ENCODE measurements at places on chromosomes 1 and 21. TPM values are rescaled to one million over a fixed set of nuclear protein-coding genes. Genes with fewer than 3 reads are reported as not detected.
A peak's percentile ranks its signal among the peaks of the same experiment; 100 is the strongest.

DNA sequence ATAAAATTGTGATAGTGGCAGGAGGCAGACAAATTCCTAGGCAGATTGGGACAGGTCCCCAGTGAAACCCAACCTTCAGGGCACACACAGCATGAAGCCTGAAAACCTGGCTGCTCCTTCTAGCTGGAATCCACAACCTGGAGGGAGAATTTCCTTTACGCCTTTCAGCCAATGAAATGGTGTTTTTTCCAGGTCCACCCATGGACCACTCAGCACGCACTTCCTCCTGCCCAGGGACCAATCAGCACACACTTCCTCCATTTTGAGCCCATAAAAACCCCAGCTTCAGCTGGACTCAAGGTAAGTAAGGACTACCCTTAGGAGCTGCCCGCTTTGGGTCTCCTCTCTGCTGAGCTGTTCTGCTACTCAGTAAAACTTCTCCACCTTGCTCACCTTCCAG lies 120.1 kb downstream of the AKT3 start:
- H3K27me3 ChIP-seq, result no peaks in the 10 kb centered on the region
- no peak for DNase-seq
- no peak overlapping the region for H3K4me3 ChIP-seq
- no peak overlapping the region for H3K27ac ChIP-seq
- H3K4me1 ChIP-seq, result peaks cover 2% of the 10 kb centered on the region

GRCh38 chr21:42685954-42686500 lies 32.6 kb downstream of the PDE9A start:
- no peaks in the 10 kb centered on the region for H3K36me3 ChIP-seq
- DNase-seq, result no peak
- peaks cover 2% of the 10 kb centered on the region for H3K4me1 ChIP-seq
- no peak overlapping the region for H3K27ac ChIP-seq

GRCh38 chr1:65238010-65238409 lies 71.3 kb upstream of the DNAJC6 start:
- no peak for DNase-seq
- H3K27ac ChIP-seq, result no peak overlapping the region
- no peaks in the 10 kb centered on the region for H3K36me3 ChIP-seq

GRCh38 chr1:226366290-226366689 lies 41.6 kb downstream of the PARP1 start:
- no peaks in the 10 kb centered on the region for H3K27me3 ChIP-seq
- DNase-seq, result peak; percentile 8
- H3K4me3 ChIP-seq, result no peak overlapping the region
- peaks cover 50% of the 10 kb centered on the region for H3K36me3 ChIP-seq

ITPKB gene
- 10.9 TPM for total RNA-seq

DNA sequence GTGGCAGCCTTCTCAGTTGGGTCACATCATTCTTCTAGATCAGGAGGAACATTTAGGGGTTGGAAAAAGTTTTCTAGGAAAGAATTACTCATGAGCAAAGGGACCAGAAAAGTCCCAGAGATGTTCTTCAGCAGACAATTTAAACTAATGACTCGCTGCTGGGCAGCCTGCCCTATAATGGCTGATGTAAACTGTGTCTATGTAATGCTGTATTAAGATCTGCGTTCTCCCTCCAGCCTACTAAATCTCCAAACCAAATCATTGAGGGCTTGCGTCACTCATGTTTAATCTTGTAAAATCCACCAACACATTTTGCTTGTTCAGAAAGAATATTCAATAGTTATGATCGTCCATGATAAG lies 92.1 kb downstream of the LRRC8C start:
- H3K4me1 ChIP-seq, result peaks cover 21% of the 10 kb centered on the region
- peak; percentile 76 for DNase-seq
- no peak overlapping the region for H3K4me3 ChIP-seq

- no peaks in the 10 kb centered on the region for H3K36me3 ChIP-seq
- no peak overlapping the region for H3K4me3 ChIP-seq
Measured at GRCh38 chr1:58839846-58840835, 56.3 kb upstream of the JUN start.

THAP3 gene
- 16.5 TPM for total RNA-seq

CD84 gene
- not detected for total RNA-seq

DNA sequence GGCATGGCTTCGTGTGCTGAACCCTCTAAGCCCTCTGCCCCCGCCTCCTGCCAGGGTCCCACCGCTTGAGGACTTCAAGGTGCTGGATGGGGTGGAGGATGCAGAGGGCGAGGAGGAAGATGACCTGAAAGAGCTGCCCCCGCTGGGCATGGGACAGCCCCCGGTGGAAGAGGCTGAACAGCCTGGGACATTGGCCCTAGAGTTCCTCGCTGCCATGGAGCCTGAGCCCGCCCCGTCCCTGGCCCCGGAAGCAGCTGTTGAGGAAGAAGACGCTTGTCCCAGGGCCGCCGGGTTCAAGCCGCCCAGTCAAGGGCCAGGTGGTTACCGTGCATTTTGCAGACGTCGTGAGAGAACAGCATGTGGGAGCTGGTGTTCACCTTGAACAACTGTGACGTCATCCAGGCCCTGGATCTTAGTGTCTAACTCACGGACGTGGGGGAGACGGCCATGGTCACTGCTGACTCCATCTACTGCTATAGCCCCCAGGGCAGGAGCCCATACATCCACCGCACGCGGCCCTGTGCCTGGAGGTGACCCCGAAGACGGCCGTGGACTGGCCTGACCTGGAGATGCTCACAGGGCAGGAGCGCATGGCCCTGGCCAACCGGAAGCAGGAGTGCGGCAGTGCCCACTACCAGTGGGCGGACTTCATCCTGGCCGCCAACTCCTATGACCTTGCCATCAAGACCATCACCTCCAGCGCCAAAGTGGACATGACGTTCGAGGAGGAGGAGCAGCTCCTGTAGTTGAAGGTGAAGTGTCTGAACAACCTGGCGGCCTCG lies 90.1 kb downstream of the PPP1R12B start:
- no peak overlapping the region for H3K27ac ChIP-seq
- peaks cover 4% of the 10 kb centered on the region for H3K36me3 ChIP-seq
- H3K4me3 ChIP-seq, result no peak overlapping the region
- no peak for DNase-seq
- H3K27me3 ChIP-seq, result no peaks in the 10 kb centered on the region

- peaks cover 21% of the 10 kb centered on the region for H3K4me1 ChIP-seq
- H3K36me3 ChIP-seq, result peaks cover 9% of the 10 kb centered on the region
- peak overlapping the region; percentile 25 for H3K27ac ChIP-seq
- peak; percentile 86 for DNase-seq
- no peak overlapping the region for H3K4me3 ChIP-seq
Measured at GRCh38 chr1:53043271-53043670, 18.7 kb upstream of the PODN start.

DNA sequence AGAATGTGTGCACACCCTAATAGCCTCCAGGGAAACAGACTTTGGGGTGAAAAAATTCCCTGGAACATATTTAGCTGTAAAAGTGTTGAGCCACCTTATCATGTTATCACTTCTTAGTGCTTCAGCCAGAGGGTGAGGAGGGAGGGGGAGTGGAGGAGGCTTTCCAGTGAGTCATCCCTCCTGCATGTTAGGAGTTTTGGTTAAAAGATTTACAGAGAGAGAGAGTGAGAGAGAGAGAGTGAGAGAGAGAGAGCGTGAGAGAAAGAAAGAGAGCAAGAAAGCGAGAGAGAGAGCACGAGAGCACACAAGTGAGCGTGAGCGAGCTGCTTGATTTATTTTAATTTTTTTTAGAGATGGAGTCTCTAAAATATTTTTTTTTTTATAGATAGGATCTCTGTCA lies 13.5 kb upstream of the CACNA1E start:
- no peaks in the 10 kb centered on the region for H3K4me1 ChIP-seq
- H3K27ac ChIP-seq, result no peak overlapping the region
- no peaks in the 10 kb centered on the region for H3K36me3 ChIP-seq
- no peak overlapping the region for H3K4me3 ChIP-seq

SLC45A3 gene
- 7.1 TPM for total RNA-seq

GRCh38 chr21:41835711-41836154 lies 43.4 kb downstream of the PRDM15 start:
- H3K4me3 ChIP-seq, result no peak overlapping the region
- H3K27me3 ChIP-seq, result no peaks in the 10 kb centered on the region
- no peak overlapping the region for H3K27ac ChIP-seq
- no peaks in the 10 kb centered on the region for H3K4me1 ChIP-seq
- no peak for DNase-seq

GRCh38 chr1:14094611-14095400 lies 394.8 kb downstream of the PRDM2 start:
- no peaks in the 10 kb centered on the region for H3K4me1 ChIP-seq
- H3K27ac ChIP-seq, result no peak overlapping the region
- DNase-seq, result no peak

DNA sequence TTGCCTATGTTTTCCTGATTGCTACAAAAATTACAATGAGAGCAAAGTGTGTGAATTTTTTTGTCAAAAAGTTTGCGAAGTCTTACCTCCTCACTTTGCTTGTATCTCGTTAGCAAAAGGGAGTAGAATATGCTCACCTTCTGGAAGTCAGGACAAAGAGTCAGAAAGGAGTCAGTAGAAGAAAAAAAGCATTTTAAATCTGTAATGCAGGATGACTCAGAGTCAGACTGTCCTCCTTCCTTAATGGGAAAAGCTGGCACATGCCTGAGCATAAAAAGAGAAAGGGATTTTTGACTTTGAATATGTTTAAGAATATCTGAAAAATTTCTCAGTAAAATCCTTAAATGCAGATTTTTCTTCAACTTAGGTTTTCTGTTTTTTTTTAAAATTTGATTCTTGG lies 14.2 kb upstream of the VN1R5 start:
- no peak overlapping the region for H3K27ac ChIP-seq
- H3K36me3 ChIP-seq, result no peaks in the 10 kb centered on the region
- H3K4me1 ChIP-seq, result no peaks in the 10 kb centered on the region
- no peak for DNase-seq

- peak overlapping the region; percentile 77 for H3K4me3 ChIP-seq
- DNase-seq, result no peak
- H3K4me1 ChIP-seq, result peaks cover 13% of the 10 kb centered on the region
Measured at GRCh38 chr1:226736001-226736907, 2.8 kb downstream of the ITPKB start.

- DNase-seq, result no peak
- H3K4me3 ChIP-seq, result no peak overlapping the region
- no peaks in the 10 kb centered on the region for H3K36me3 ChIP-seq
- H3K4me1 ChIP-seq, result peaks cover 25% of the 10 kb centered on the region
- H3K27ac ChIP-seq, result no peak overlapping the region
Measured at GRCh38 chr21:45451771-45452182, 46.8 kb downstream of the COL18A1 start.

DNA sequence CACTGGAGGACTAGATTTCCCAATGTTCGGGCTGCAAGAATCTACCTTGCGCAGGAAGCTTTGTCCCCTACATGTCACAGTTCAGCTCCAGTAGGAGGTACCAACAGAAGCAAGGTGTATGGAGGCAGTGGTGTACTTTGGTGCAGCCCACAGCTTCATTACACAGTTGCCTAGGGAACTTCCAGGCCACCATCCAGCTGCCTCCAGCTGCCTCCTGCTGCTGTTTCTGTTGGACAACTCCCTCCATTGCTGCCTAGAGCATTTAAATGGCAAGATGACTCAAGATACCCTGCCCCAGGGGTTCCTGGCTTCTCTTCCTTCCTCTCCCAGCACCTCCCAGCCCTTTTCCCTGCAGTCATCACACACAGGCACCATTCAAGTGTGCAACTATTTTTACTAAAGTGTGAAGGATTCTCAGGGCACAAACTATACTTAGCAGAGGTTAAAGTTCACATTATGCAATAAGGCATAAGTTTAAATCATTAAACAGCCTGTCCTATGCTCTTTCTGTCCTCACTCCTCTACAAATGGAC lies 39.0 kb upstream of the ATP1A1 start:
- H3K4me3 ChIP-seq, result no peak overlapping the region
- no peaks in the 10 kb centered on the region for H3K36me3 ChIP-seq
- DNase-seq, result no peak
- H3K27me3 ChIP-seq, result no peaks in the 10 kb centered on the region
- H3K27ac ChIP-seq, result no peak overlapping the region
- no peaks in the 10 kb centered on the region for H3K4me1 ChIP-seq

RNPEP gene
- total RNA-seq, result 68.9 TPM

- DNase-seq, result peak; percentile 28
- peak overlapping the region; percentile 86 for H3K27ac ChIP-seq
- H3K27me3 ChIP-seq, result no peaks in the 10 kb centered on the region
- peaks cover 13% of the 10 kb centered on the region for H3K4me1 ChIP-seq
- no peak overlapping the region for H3K4me3 ChIP-seq
- H3K36me3 ChIP-seq, result no peaks in the 10 kb centered on the region
Measured at GRCh38 chr1:200640963-200641401, 20.4 kb upstream of the KIF14 start.

GRCh38 chr1:36161641-36162531 lies 5.9 kb downstream of the MAP7D1 start:
- DNase-seq, result peak; percentile 43
- H3K27ac ChIP-seq, result peak overlapping the region; percentile 83
- no peaks in the 10 kb centered on the region for H3K27me3 ChIP-seq
- peaks cover 22% of the 10 kb centered on the region for H3K36me3 ChIP-seq
- peak overlapping the region; percentile 53 for H3K4me3 ChIP-seq
- peaks cover 49% of the 10 kb centered on the region for H3K4me1 ChIP-seq

DNA sequence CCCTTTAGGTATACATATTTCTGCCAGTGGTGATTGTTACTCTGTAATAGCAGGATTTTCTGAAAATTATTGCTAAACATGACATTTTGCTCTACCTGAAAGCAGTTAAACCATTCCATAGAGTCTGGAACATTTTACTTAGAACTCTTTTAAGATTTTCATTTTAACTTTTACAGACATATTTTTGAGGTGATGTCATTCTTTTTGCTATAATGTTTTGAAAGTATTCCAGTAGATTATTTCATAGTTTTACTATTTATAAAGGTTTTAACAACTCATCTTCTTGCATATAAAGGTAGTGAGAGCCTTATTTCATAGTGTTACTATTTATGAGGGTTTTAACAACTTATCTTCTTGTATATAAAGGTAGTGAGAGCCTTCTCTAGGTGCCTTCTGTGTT lies 42.9 kb downstream of the PTBP2 start:
- no peak overlapping the region for H3K27ac ChIP-seq
- no peak overlapping the region for H3K4me3 ChIP-seq
- no peaks in the 10 kb centered on the region for H3K27me3 ChIP-seq
- peak; percentile 4 for DNase-seq
- H3K36me3 ChIP-seq, result no peaks in the 10 kb centered on the region

- no peak for DNase-seq
- H3K27me3 ChIP-seq, result no peaks in the 10 kb centered on the region
- no peaks in the 10 kb centered on the region for H3K4me1 ChIP-seq
- no peak within 1 kb of the TSS for H3K27ac ChIP-seq
- H3K4me3 ChIP-seq, result no peak within 1 kb of the TSS
Measured at GRCh38 chr21:14545906-14546480, at the start of gene SAMSN1. Gene SAMSN1, minus strand, starts transcription at chr21:14546315. Its CDS starts 54 bp downstream, at chr21:14546261.

DNA sequence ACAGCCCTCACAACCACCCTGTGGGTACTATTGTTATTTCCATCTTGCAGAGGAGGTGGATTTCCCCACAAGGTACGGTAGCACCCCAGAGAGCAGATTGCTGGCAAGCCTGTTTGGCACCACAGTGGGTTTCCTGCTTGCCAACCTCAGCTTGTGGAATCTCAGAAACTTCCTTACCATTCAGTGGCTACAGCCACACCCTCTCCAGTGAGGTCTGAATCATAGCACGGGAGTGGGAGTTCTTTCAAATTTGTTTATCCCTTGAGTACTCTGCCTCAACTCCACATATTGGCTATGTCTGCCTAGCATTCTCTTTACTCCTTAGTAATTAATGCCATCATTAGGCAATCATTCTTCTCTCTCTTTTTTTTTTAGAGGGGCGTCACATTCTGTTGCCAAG lies 162.1 kb downstream of the PTPRU start:
- no peaks in the 10 kb centered on the region for H3K36me3 ChIP-seq
- peak; percentile 61 for DNase-seq
- no peaks in the 10 kb centered on the region for H3K4me1 ChIP-seq
- no peak overlapping the region for H3K27ac ChIP-seq
- H3K4me3 ChIP-seq, result no peak overlapping the region
